ENCODE measurements at places on chromosomes 2 and 18. TPM values are rescaled to one million over a fixed set of nuclear protein-coding genes. Genes with fewer than 3 reads are reported as not detected.

The CNDP1 gene
- 0.20 TPM for total RNA-seq

The RANBP2 gene
- total RNA-seq: 64.8 TPM

The ADD2 gene
- 15.0 TPM for total RNA-seq

The C1D gene
- total RNA-seq: 23.9 TPM

The EPB41L3 gene
- 2.8 TPM for total RNA-seq

The MAPK4 gene
- not detected for total RNA-seq

The STARD6 gene
- total RNA-seq: not detected

The RAB17 gene
- total RNA-seq: not detected

The PSMG2 gene
- 107 TPM for total RNA-seq
